ENCODE measurements at places on chromosomes 3 and 15.
A peak's percentile ranks its signal among the peaks of the same experiment; 100 is the strongest.

DNA sequence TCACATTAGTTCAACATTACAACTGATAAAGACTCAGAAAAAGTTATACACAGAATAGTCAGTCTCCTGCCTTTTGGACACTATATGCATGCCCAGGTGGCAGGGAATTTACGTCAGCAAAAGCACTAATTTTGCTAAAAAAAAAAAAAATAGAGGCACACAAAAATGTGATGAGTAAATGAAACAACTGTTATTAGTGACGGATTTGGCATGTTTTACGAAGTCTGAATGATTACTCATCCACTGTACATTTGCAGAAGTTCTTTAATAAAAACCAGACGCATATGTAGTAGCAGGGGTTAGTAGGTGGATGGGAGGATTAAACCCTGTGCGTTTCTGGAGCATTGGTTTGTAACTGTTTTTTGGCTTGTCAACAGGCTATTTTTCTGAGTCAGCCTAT, 99.0 kb downstream of the MITF start:
- no peak for DNase-seq

GRCh38 chr3:39191773-39192172, 622 bp downstream of the XIRP1 start:
- no peak for DNase-seq

DNA sequence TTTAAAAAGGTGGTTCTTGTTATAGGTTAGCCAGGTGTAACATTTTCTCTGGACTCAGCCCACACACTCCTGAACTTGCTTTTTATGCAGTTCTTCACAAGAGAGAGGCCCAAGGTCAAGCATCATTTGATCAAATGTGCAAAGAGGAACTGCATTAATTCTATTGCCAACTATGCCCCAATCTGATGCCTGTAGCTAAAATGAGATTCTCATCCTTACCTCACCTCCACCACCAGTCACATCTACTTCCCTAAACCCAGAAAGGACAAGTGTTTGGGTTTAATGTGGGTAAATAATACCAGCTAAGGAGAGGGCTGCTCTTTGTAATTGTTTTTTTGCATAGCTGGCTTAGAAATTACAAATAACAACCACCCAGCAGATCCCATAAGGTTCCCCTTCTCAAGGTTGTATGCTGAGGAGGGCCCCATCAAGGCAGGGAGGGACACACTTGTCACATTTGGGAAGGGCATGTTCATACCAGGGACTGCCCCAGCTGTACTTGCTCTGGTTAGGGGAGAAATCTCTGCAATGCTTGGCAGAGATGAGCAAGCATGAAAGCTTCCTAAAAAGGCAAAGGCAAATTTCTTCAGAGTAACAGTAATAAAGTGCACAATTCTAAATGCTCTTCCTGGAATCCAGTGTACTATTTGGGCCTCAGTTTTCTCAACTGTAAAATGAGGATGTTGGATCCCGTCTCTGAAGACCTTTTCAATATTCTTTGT, 76.2 kb downstream of the TGFBR2 start:
- DNase-seq, result no peak

GRCh38 chr3:115922681-115923347, 299.5 kb downstream of the GAP43 start:
- DNase-seq, result no peak

GRCh38 chr15:55279746-55280351, 9.8 kb downstream of the RAB27A start:
- DNase-seq, result peak; percentile 39

- DNase-seq, result no peak
Measured at GRCh38 chr3:78728406-78729145, 1039.2 kb downstream of the ROBO1 start.

- DNase-seq, result no peak
Measured at GRCh38 chr15:87633525-87633924, 623.0 kb downstream of the NTRK3 start.

- DNase-seq, result no peak
Measured at GRCh38 chr3:38585791-38586420, 63.6 kb downstream of the SCN5A start.

GRCh38 chr3:45566196-45566595, 28.4 kb upstream of the LIMD1 start:
- no peak for DNase-seq

GRCh38 chr3:46954178-46954577, 22.4 kb downstream of the CCDC12 start:
- no peak for DNase-seq

DNA sequence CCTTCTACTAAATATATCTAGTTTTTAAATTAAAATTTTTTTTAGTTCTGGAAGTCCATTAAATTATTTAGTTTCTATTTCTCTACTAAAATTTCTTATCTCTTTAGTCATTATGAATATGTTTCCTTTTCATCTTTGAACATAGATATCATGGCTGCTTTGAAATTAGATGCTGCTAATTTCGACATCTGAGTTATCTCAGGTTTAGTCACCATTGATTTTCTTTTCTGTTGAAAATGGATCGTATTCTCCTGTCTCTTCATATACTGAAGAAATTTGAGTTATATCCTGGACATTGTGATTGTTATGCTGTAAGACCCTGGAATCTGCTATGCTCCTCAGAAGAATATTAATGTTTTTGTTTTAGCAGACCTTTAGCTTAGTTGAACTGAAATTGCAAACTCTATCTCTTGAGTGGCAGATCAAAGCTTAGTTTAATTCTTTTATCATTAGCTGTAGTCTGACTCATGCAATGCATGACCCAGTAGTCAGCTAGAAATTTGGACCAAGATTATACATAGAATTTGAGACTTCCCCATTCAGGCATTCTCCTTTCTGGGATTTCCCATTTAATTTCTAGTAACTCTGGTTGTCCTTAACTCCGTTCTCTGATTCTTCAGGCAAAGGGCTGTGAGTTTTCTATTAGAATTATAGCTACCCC, 439.8 kb upstream of the IL12A start:
- DNase-seq, result no peak

DNA sequence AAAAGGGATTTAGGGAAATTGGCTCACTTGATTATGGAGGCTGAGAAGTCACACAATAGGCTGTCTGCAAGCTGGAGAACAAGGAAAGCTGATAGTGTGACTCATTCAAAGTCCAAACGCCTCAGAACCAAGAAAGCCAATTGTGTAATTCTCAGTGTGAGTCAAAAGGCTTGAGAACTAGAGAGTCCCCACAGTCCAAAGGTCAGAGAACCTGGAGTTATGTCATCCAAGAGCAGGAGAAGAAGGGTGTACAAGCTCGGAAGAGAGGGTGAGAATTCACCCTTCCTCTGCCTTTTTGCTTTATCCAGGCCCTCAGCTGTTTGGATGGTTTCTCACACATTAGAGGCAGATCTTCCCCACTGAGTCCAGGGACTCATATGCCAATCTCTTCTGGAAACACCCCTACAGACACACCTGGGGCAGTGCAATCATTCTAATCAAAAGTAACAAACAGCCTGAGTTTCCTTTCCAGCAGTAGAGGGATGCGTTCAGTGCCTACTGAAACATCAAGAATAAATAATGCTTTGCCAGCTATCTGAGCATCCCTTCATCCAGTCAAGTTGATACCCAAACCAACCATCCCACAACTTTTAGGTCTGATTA, 271.5 kb downstream of the SATB1 start:
- no peak for DNase-seq

- no peak for DNase-seq
Measured at GRCh38 chr3:8416965-8417364, 84.7 kb upstream of the LMCD1 start.

DNA sequence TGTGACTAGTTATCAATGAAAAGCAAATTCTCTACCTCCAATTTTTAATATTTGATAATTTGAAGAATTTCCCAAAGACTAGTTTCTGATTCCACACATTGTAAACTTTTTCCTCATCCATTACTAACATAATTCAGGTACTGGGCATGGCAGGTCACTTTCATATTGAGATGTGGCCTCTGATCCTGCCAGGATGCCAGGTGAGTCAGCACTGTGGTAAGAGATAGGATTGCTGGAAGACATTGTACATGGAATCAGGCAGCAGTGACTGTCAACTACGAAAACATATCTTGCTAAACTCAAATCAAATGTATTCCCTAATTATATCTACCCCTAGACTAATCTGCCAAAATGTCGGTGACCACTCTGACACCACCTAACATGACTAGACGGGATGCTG, 33.2 kb upstream of the POU1F1 start:
- no peak for DNase-seq

DNA sequence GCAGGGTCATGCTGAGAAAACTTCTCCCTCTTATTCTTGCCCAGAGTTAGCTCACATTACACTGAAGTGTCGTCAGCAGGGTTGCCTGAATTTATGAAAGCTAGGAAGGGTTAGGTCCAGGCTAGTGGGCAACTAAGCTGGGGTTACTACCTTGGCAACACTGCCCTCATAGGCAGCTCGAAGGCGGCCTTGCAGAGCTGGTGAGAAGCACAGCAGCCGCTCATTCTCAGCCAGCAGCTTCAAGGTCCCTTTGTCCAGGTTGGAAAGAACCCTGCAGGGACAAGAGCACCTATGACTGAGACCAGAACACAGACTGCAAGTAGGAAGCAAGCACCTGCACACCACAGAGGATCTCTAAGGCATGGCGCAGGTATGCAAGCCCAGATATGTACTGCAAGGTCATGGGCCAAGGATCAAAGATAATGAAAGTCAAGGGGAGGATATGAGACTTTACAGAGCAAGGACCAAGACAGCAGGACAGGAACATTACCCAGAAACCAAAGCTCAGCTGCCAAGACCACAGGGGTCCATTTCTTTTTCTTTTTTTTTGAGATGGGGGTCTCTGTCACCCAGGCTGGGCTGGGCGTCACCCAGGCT, 2.8 kb downstream of the CDAN1 start:
- DNase-seq, result no peak

- no peak for DNase-seq
Measured at GRCh38 chr3:78994174-78995027, 773.4 kb downstream of the ROBO1 start.

DNA sequence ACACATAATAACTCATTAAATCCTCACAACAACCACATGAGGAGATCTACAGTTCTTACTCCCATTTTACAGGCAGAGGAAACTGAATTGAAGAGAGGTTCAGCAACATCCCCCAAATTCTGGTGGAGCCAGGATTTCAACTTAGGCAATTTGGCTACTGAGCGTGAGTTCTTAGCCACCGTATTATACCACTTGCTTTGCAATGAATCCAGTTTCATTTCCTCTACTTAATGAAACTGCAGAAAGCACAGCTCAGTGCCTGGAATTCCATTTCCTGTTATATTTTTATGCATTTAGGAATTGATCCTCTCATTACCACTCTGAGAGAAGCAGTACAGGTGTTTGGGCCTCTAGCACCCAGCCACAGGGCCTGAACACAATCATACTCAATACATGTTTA, 4.3 kb downstream of the ZNF860 start:
- no peak for DNase-seq

GRCh38 chr3:174398761-174399160, 460.4 kb upstream of the NAALADL2 start:
- DNase-seq, result no peak

GRCh38 chr3:155861476-155862183, 7.4 kb upstream of the SLC33A1 start:
- no peak for DNase-seq

DNA sequence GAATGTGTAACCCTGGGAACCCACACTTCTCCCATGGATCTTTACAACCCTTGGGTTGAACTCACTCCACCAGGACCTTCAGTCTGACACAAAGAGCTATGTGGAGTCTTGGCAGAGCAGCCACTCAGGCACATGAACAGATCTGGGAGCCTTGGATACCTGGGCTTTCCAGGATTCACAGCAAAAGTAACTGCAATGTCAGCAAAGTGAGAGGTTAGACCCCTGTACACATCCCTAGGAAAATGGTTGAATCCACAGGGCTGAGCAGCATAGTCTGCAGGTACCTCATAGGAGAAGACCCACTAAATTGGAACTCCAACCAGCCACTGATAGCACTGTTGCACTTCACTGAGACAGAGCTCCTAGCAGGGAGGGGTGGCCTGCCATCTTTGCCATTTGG, 59.6 kb downstream of the ILDR1 start:
- no peak for DNase-seq

GRCh38 chr15:28984421-28985315, 98.9 kb downstream of the APBA2 start:
- no peak for DNase-seq

DNA sequence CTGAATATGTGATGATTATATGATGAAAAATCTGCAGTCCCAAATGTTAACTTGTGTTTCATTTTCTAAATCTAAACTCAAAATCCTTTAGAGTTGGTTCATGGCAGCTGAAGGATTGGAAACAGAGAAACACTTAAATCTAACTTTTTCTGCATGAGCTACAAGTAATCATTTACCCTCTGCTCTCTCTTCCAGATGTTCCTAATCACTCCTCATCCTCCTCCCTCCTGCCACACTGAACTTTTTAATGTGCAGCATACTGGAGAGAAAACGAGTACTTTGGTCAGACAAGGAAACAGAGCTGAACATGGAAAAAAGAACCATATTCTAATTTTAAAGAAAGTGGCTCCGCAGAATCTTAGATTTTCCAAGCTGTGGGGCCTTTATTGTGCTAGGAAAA, 321.2 kb upstream of the COL8A1 start:
- no peak for DNase-seq

- DNase-seq, result no peak
Measured at GRCh38 chr3:32132706-32133105, 26.3 kb downstream of the GPD1L start.

GRCh38 chr3:146550743-146551510, 6.5 kb upstream of the PLSCR1 start:
- DNase-seq, result no peak

DNA sequence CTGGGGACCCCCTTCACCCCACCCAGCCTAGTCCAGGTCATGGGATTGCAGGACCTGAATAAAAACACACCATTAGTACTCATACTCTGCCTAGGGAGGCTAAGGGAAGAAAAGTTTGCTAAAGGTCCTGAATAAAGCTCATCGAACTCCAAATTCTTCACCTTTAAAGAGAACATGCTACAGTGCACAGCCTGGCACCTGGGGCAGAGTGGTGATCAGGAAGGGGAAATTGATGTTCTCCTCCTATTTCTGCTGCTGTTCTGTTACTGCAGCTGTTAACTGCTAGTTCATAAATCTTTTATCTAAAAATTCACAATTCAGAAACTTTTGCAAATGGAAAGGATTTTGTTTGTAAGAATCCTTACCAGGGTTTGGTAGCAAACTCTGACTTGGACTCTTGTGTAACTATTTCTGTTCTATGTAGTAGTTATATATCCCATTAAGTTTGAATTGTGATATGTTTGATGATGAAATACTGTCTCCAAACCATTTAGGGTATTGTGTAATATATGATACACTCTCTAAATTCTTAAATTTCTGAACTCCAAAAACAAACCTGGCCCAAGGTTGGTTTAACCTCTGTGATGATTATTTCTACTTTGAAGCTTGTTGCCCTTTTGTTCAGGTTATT, 27.9 kb downstream of the MCTP2 start:
- no peak for DNase-seq

GRCh38 chr3:95277613-95278012, 1214.8 kb downstream of the NSUN3 start:
- DNase-seq, result no peak

DNA sequence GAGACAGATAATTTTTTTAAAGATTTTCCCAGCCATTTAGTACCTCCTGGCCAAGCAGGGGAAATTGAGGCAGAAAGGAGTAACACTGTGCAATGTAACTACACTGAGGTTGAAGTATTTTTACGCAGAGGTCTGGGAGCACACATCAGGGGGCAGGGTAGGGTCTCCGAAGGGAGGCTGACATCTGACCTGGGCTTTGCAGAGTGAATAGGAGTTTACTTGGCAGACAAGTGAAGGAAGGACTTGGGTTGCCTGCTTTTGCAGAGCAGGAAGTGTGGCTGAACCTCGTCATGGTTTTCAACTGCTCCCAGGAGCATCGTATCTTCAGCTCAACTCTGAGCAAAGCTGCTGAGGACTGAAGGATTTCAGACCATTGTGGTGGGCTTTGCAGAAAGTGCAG, 66.2 kb downstream of the LRRK1 start:
- DNase-seq, result no peak

GRCh38 chr3:66898155-66898554, 100.0 kb upstream of the KBTBD8 start:
- DNase-seq, result no peak

All from activated effector memory CD4-positive, alpha-beta T cell treated with Interleukin-2 at 50 U/mL for 16 hours (primary cell).